ENCODE measurements at places on chromosomes 3 and 15. TPM values are rescaled to one million over a fixed set of nuclear protein-coding genes. Genes with fewer than 3 reads are reported as not detected.
A peak's percentile ranks its signal among the peaks of the same experiment; 100 is the strongest.

ST3GAL6 gene
- polyA plus RNA-seq: not detected

CCNB2 gene
- polyA plus RNA-seq: 99.5 TPM

- no peak for DNase-seq
Measured at GRCh38 chr3:35671483-35671882, 32.2 kb downstream of the ARPP21 start.

- DNase-seq: no peak
Measured at GRCh38 chr3:46667657-46668056, 25.8 kb downstream of the ALS2CL start.

DNA sequence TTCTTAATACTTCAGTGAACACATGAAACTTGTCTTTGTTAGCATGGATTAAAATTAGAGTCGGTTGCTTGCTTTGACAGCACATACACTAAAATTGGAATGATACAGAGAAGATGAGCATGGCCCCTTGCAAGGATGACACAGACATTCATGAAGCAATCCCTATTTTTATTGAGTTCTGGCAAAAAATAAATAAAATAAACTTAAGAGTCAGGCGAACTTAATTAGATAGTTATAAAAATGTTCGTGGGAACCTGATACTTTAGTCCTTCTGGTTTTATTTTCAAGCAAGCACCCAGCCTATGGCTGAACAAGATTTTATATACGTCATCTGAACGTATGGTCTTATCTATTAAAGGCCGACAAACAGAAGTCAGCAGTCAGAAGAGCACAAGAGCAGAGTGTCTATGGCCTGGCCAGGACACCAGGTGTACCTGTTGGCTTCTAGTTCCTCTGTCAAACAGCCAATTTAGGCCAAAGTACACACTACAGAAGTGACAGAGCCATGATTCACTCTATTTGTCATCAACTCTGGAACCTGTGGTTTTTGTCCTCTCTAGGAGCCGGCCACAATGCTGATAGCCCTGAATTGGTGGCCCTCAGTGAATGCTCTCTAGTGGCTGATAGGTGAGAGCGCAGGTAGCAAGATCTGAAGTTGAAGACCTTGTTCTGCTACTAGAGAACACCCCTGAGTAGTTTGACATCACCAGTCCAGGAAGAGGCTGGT is 64.3 kb downstream of the LEO1 start:
- DNase-seq: peak; percentile 29

- no peak for DNase-seq
Measured at GRCh38 chr3:158100681-158101080, 5.5 kb downstream of the SHOX2 start.

- DNase-seq: no peak
Measured at GRCh38 chr3:178159691-178160220, 376.5 kb upstream of the KCNMB2 start.

Data from K562 (cell line).